ENCODE measurements at places on chromosomes 5 and 9.

DNA sequence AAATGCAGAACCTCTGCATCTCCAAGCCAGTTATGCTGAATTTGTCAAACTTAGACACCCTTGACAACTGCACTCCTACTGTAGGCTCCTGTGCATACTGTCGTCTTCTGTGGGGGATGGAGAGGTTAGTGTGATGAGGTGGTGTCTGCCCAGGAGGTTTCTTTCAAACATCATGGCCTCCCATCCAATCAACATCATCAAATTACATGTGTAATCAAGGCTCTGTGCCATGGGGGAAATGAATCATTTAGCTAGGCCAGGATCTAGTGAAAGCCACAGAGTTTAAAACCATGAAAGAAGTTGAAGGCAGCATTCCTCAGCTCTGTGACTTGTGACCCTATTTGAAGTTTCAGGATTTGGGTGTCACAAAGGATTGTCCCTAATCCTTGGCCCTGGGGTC, 240.6 kb downstream of the MARCHF11 start:
- no peak for DNase-seq

GRCh38 chr9:126965541-126966428, 51.2 kb downstream of the RALGPS1 start:
- no peak for DNase-seq

- DNase-seq, result no peak
Observed at GRCh38 chr5:75050415-75050814, 1.9 kb downstream of the GCNT4 start.

DNA sequence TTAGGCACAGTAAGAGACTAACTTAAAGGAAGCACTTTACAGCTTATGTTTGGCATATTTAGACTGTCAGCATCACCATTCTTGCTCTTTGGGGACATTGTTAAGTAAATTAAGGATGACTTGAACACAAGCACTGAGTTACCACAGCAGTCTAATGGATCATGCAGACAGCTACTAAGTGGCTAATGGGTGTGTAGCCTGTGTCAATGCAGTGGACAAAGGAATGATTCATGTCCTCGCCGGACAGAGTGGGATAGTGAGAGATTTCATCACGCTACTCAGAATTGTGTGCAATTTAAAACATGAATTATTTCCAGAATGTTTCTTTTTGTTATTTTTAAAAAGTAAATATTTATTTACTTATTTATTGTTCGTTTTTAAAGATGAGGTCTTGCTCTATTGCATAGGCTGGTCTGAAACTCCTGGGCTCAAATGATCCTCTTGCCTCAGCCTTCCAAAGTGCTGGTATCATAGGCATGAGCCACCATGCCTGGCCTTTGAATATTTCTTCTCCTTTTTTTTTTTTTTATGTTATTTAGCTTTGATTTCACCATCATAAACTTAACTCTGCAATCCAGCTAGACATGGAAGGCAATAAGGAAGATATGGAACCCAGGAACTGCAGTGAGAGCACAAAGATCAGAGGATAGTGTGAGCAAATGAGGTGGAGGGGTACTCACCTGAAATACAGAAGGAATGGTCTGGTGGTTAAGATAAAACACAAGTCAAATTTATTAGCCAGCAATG, 53.0 kb upstream of the KLF4 start:
- no peak for DNase-seq

DNA sequence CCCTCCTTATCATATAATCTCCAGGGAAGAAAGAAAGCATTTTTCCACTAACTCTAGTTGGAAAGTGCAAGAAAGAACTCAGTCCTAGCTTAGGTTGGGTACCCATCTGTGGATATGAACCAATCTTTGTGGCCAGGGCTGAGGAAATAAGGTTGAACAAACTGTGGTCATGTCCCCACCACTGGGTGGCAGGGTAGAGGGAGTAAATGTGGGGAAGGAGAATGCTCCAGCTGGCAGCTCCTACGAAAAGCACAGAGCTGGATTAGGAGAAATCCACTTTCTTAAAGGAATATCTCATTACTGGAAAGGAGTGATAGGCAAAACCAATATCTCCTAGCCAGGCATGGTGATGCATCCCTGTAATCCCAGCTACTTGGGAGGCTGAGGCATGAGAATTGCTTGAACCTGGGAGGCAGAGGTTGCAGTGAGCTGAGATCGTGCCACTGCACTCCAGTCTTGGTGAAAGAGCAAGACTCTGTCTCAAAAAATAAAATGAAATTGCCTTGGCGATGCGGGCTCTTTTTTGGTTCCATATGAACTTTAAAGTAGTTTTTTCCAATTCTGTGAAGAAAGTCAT, 175.1 kb downstream of the CCDC192 start:
- no peak for DNase-seq

- DNase-seq, result no peak
Observed at GRCh38 chr5:143432658-143433239, 29.3 kb upstream of the NR3C1 start.

DNA sequence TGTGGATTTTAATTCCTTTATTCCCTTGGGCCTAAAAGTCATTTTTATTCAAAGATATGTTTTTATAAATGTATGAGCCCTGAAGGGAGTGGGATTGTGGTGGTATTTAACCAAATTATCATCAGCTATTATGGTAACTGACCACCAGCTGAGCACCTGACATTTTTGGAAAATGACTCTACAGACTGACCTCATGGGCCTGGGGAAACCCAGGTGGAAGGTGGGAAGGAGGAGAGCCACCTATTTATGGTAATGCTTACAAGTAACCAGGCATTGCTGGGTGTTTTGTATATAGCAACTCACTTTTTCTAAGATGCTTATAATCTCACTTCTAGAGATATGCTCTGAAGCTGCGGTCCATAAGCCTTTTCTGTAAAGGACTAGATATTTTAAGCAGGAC, 22.3 kb upstream of the NFIB start:
- no peak for DNase-seq

- DNase-seq, result no peak
Observed at GRCh38 chr9:97704851-97705250, 7.7 kb upstream of the XPA start.

- DNase-seq, result no peak
Observed at GRCh38 chr9:3479514-3480352, 46.1 kb downstream of the RFX3 start.

DNA sequence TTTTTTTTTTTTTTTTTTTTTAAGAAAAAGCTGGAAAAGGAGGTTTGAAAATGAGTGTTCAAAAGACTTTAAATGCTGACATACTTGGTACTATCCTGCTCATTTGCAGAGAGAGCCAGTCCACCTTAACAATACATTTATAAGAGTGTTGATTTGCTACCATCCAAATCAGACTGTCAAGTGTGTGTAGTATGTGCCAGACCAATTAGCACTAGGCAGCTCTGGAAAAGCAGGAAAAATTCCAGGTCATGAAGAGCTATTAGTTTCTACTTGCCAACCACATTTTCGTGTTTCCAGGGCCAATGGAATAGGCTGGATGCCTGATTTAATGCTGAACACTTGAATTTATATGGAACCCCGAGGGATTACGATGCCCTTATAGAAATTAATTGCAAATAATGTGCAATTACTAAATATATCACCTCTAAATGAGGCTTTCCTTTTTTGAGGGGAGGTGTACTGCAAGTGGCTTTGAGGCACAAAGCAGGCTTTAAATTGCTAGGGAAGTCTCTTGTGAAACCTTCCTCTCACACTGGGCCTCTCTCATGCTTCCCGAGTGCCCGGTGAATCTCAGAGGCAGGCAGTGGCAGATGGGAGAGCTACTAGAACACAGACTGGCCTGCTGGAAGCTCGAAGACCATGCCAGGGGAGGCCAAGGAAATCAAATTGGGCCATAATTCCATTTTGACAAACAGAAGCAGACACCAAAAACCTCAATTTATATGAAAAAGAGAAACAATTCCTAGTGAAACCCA, 178.7 kb downstream of the PPP2R2B start:
- DNase-seq, result no peak

DNA sequence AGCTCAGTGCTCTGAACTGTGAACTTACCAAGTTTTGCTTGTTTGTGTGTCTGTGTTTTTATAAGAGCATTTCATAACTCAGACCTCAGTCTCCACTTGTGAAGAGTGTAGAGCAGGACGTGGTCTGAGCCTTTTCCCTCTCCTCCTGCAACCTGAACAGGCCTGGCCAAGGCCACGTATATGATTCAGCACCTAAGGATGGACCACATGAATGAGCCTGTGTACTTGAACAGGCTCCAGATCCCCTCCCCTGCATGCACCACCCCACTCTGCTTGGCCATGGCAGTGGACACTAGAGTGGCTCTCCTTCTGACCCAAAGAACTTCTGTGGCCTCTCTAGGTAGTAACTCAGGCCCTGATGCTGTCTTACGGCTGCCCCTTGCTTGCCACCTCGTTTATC, 125.9 kb upstream of the FSTL4 start:
- no peak for DNase-seq

DNA sequence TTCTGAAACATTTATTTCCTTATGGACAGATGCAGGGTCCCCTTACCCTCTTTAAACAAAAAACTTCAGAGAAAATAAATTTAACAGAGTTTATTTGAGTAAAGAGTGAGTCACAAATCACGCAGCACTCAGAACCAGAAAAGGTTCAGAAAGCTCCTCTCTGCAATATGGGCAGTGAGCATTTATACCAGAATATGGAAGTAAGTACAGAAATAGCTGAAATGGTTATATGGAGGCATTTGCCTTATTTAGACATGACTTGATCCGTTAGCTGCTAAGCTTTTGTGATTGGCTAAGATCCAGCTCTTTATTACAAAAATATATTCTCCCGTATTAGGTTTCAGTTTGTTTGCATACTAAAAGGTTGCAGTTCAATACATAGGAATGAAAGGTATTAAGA, 1554.1 kb downstream of the EFNA5 start:
- DNase-seq, result no peak

DNA sequence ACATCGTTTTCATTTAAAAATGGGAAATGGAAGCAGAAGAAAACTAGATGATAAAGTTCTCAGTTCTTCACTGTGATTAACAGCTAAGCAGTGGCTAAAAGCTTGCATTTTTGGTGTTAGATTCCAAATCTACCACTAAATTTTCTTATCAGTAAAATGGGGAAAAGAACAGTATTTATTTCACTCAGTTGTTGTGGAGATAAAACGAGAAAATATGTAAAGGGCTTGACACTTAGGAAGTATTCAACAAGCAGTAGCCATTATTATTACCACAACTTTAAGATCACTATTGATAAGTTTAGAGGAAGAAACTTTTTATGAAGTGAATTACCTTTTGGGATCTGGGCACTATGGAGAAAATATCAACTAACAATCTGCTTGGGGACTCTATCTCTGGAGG, 4.5 kb downstream of the STOM start:
- DNase-seq, result no peak

DNA sequence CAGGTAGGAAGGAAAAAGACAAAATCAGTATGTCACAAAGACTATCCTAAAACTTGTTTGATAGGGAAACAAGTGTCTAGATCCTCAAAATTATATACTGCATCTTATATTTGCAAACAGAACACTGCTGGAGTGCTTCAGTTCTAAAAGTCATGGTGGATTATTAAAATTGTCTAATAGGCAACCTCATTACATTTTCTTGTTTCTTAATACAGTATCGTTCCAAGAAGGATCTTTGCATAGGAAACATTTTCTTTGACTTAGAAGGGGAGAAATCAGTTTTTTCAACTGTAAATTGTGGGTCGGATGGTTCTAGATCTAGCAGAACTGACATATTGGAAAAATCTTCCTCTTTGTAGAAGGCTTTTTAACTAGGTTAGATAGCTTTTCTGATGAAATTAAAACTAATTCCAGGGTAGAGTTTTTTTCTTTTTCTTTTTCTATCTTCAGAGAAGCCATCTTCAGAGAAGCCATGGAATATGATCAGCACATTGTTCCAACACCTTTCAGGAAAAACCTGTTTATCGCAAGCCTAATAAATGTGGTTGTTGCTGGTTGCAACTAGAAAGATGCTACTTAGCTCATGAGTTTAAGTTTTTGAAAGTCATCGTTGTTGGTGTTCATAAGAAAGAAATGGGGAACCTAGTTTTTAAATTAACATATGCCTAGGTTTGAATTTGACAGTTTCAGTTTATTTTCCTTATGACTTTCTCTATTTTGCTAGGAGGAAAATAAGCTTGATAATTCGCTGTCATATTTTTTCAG, 7.4 kb downstream of the CPEB4 start:
- no peak for DNase-seq

- no peak for DNase-seq
Observed at GRCh38 chr5:44331471-44332050, 57.7 kb downstream of the FGF10 start.

- no peak for DNase-seq
Observed at GRCh38 chr5:40025586-40025985, 600.8 kb upstream of the DAB2 start.

- DNase-seq, result no peak
Observed at GRCh38 chr5:73444499-73445438, 3.8 kb downstream of the FOXD1 start.

- DNase-seq, result no peak
Observed at GRCh38 chr5:169801781-169802180, 164.7 kb downstream of the DOCK2 start.

All from stimulated activated CD4-positive, alpha-beta T cell treated with anti-CD3 and anti-CD28 coated beads, Interleukin-1b, Interleukin-23, amount 100 ng/mL, for 24 hours (primary cell).